ENCODE measurements at places on chromosomes 11 and 22.
A peak's percentile ranks its signal among the peaks of the same experiment; 100 is the strongest.

DNA sequence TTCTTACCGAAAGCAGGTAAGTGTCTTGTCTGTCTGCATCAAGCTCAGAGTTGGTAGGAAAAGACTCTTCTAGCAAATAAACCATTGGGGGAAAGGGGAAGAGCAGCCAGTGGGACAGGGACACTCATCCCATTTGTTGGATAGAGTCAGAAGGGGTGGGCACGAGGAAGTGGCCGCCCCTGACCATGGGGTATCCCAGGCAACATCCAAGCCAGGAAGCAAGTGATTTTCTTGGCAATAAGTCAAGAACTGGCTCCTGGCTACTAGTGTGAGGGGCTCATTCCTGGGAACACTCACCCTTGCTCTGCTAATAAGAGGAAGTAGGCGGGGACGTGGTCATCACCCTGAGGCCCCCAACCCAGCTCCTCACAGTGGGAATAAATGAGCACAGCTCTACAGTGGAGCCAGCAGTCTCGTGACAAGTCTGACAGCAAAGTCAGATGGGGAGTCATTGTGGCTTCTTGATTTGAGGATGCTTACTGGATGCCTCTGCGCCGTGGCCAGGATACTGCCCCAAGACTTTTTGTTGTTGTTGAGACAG is 6.7 kb downstream of the SLC25A18 start:
- peak; percentile 64 for DNase-seq

DNA sequence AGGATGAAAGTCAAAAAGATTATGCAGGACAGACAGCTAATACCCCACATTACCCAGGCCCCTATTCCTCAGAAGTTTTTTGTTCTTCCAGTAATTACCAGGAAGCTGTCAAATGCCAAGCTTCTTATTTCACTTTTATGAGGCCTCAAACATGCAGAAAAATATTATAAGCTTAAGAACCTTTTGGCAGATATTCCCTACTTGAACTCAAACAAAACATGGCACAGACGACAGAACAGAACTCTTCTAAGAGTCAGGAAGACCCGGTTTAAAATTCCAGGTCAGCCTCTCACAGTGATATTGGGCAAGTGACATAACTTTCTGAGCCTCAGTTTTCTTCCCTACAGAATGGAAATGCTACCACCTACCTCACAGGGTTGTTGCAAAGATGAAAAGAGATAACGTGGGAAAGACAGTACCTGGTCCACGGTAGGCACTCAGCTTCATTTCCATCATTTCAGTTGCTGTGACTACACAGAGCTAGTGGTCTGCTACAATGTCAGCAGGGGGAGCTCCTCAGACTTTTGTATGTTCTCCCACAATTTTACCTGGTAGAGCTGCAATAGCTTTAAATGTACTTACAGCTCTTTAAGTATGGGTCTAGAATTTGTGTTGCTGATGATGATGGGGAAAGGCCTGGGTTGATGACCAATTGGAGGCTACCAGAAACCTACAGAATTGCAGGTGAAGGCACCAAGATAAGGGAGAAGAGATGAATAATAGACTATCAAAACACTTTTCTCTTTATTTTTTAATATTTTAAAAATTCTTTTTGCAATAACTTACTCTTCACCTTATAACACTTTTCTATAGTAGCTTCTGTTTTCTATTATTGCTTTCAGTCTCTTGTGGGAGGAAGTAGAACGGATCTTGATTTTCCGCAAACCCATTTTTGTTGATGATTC is 98.3 kb upstream of the CHRM4 start:
- DNase-seq, result no peak

DNA sequence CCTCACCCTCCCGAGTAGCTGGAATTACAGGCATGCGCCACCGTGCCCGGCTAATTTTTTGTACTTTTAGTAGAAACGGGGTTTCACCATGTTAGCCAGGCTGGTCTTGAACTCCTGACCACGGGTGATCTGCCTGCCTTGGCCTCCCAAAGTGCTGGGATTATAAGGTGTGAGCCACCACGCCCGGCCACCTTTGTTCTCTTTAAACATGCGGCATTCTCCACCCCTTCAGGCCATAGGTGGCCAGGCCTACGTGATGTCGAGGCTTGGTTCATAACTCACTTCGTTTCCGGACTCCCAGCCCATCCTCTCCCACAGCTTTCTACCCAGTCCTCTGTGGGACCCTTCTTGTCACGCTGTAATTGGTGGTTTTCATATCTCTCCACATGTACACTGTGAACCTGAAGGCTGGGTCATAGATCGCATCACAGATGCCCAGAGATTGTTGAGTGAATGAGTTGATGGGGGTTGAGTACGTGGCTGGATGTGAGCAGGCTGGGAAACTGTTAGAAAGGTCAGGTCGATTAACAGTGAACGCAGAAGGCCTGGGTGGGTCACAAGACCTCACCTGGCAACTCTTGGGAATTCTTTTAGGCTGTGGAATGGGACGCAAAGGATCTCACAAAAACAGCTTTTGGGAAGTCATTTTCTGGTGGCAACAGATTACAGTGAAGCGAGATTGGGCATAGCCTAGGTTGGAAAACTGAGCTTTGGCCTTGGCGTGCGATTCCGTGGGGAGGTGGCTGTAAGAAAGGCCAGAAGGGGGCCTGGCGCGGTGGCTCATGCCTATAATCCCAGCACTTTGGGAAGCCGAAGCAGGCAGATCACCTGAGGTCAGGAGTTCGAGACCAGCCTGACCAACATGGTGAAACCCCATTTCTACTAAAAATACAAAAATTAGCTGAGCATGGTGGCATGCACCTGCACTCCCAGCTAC is 44.5 kb downstream of the ST14 start:
- DNase-seq, result no peak

DNA sequence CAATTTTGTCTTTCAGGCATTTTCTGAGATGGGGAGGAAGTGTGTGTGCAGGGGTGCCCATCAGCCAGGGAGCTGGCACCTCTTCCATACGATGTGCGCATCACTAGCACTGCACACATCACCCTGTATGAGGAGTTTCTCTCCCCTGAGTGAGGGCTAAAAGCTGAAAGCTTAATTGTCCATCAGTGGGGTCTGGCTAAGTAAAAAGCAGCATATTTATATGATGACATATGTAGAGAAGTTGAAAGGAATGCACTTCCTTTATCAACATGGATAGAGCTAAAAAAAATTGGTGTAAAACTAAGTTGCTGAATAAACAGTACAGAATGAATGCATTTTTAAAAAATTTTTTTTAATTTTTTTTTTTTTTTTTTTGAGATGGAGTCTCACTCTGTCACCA is 4.0 kb downstream of the VSTM5 start:
- DNase-seq, result no peak

- no peak for DNase-seq
Measured at GRCh38 chr11:8204025-8204424, 35.2 kb upstream of the RIC3 start.

GRCh38 chr11:19672586-19673206 is 39.9 kb upstream of the NAV2 start:
- no peak for DNase-seq

GRCh38 chr11:117366248-117366647 is 38.6 kb downstream of the CEP164 start:
- peak; percentile 8 for DNase-seq

DNA sequence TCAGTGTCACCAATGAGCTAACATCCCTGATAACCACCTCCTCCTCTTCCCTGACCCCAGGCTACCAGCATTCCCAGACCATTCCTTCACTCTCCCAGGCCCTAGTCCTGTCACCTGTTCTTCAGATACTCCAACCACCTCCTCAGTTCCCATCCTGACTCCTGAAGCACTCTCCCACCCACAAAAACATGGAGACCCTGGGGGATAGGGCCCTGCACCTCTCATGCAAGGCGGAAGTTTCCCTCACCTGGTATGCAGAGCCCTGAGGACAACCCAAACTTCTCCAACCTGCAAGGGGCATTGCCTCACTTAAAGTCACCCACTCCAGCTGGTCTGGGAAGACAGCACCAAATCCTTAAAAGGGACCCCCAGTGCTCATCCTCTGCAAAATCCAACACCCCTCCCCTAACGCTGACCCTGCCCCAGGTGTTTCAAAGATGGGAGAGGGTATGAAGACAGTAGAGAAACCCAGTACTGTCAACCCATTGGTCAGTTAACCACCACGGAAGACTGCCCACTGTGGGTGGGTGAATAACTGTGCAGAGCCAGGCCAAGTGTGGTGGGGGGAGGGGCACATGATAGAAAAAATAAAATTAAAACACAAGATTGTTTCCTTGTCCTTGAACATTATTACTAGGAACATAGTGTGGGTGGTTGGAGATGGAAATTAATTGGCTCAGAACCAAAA is 1.4 kb downstream of the TNKS1BP1 start:
- no peak for DNase-seq

GRCh38 chr11:45779602-45780001 is 25.3 kb upstream of the SLC35C1 start:
- no peak for DNase-seq

DNA sequence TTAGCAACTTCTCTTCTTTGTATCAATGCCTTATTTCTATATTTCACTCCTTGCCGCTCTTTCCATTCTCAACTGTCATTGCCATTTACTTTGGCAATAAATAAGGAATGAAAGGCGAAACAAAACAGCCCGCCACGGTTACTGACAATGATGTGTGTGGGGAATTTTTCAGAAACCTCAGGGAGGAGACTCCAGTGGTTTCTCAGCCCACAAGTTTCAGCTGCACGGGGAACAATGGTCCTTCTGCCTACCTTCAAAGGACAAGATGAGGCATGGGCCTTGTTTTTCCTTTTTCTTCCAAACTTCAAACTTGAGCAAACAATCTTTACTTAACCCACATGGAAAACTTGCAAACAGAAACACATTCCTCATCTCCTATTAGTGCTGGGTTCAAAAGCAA is 409.4 kb downstream of the METTL15 start:
- no peak for DNase-seq

- no peak for DNase-seq
Measured at GRCh38 chr11:92753161-92753560, 216.3 kb upstream of the MTNR1B start.

GRCh38 chr11:75383246-75383645 is 16.1 kb upstream of the RPS3 start:
- no peak for DNase-seq

- peak; percentile 79 for DNase-seq
Measured at GRCh38 chr22:31272522-31273446, 19.5 kb downstream of the PIK3IP1 start.

- no peak for DNase-seq
Measured at GRCh38 chr22:36613958-36614357, 85.0 kb upstream of the EIF3D start.

- DNase-seq, result no peak
Measured at GRCh38 chr22:19878461-19879245, 24.0 kb upstream of the GNB1L start.

DNA sequence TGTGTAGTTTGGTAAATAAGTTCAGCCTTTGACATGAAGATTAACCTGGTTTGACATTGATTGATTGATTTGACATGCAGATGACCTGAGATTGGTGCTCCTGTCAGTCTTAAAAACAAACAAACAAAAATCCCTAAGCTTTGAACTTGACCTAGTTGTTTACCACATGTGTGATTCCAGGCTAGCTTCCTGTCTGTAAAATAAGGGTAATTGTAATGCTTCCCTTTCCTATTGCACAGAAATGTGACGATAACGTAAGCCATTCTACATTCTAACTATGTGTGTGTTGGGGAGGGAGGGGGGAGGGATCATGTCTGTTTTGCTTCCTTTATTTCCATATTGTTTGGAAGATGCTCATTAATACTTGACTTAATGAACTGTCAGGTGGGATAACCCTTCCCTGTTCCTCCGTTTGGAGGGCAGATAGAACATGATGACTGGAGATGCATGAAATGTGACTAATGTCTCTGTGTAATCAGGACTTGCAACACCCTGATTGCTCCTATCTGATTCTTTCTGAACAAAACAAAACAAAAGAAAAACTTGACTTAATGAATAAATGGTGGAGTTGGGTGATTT is 106.1 kb upstream of the CLMP start:
- DNase-seq, result no peak

DNA sequence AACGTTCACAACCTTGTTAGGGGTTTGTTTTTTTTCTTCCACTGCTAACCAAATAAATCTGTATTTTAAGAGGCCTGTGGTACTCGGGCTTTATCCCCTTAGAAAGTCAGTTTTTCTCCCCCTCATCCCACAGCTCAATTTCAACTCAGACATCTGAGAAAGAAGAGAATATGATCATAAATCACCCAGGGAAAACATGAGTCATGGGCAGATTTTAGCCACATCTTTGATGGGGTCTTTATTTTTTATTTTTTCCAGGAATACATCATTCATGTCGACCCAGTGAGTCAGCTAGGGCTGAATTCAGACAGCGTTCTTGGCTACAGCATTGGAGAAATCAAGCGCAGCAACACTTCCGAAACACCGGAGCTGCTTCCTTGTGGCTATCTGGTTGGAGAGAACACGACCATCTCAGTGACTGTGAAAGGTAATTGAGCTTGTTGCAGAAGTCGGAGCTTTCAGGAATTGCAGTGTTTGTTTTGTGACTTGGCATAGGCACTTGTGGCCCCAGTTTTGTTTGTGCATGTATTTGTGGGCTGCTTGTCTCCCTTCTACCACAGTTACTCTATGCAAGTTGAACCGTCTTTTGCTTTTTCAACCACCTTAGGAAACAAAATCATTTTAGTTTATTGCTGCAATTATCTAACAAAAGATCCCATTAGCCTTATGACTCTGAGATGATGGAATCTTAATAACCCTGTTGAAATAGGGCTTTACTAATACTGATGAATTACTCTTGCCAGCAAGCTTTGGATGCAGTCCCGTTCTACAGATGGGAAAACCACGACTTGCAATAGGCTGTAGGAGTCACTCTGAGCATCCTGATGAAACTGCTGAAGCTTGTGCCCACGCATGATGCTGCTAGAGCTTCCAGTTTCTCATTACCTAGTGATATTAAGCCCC is 62.7 kb downstream of the DBX1 start:
- DNase-seq, result no peak

GRCh38 chr22:45101515-45102227 is 62.1 kb upstream of the NUP50 start:
- DNase-seq, result peak; percentile 81

DNA sequence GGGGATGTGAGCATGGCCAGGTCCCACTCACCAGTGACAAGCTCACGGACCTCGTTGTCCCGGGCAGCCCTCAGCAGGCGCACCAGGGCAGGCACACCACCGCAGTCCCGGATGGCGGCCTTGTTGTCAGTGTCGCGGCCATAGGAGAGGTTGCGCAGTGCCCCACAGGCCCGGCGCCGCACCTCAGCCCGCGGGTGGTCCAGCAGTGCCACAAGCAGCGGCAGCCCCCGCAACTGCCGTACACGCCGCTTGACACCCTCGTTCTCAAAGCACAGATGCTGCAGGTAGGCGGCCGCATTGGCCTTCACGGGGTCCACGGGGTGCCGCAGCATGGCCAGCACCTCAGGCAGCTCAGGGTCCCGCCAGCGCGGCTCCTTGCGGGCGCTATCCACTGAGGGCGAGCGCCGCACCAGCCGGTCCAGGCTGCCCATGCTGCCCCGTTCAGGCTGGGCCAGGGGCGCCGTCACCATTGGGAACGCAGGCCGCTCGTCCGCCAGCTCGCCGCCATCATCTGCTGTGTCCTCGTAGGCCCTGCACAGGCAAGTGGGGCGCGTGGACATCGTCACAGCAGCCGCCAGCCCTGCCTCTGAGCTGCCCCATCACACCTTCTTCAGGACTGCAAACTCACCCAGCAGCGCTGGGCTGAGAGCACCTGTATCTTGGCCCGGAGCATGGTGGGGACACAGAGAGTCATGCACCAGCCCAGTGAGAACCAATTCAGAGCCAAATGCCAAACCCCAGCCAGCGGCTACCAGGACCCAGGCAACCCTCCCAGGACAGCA is 36.7 kb downstream of the ARVCF start:
- no peak for DNase-seq

- DNase-seq, result no peak
Measured at GRCh38 chr11:111427471-111427912, 48.4 kb upstream of the POU2AF1 start.

GRCh38 chr11:13763341-13763740 is 94.9 kb downstream of the FAR1 start:
- no peak for DNase-seq

GRCh38 chr11:63793161-63793560 is 20.1 kb upstream of the SPINDOC start:
- DNase-seq, result no peak

Data from pons (tissue), 1 donor.